ENCODE measurements at places on chromosomes 3 and 15.

DNA sequence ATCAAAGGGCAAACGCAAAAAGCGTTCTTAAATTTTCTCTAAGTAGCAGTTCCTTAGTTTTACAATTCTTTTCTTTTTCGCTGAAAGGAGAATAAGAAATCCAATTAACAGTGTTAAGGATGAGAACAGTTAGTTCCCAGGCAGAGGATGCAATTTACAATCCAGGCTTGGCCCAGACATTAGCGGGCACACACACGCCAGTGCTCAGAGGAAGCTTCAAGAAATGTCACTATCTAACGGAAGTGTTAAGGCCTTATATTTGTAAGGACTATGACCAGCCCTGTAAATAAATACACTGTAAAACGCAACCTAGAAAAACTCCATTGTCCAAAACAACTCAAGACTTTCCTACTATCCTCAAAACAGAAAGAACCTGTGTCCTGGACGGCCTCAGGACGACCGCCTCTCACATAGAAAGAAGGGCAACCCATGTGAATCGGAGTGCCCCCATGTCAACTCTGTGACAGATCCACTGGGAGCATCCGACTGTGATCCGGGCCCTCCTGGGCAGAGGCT is 1.3 kb downstream of the ACAP2 start:
- DNase-seq: no peak

DNA sequence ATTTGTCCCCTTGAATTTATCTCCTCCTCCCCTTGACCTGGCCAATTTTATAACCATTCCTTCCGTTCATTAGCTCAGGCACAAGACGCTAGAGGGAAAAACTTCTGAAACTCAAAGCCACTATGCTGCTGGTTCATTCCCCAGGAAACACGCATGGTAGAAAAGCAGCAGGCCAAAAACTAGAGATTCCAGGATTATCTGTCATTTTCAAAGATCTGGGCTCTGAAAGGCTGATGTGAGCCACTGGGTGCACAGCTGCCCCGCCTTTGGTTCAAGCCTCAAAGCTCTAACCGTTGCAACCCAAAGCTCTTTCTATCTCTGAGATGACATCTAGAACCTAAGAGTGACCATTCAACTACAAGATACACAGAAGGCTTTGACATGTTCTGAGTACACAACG is 6.1 kb downstream of the ANP32A start:
- no peak for DNase-seq

DNA sequence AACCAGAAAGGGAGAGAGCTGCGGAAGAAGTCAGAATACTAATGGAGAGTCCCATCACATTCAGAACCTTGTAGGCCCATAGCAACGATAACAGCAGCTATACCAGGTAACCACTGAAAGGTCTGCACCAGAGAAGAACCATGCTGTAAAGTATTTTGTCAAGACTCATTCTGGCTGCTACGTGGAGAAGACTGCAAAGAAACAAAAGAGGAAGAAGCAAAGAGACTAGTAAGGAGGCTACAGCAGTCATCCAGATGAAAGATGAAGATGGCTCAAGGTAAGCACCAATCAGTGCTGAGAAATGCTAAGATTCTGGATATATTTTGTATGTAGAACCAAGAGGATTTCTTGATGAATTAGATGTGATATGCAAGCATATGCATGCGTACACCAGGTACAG is 39.6 kb downstream of the ACAP2 start:
- no peak for DNase-seq

GRCh38 chr3:137131081-137131480 is 173.3 kb downstream of the IL20RB start:
- DNase-seq: no peak

DNA sequence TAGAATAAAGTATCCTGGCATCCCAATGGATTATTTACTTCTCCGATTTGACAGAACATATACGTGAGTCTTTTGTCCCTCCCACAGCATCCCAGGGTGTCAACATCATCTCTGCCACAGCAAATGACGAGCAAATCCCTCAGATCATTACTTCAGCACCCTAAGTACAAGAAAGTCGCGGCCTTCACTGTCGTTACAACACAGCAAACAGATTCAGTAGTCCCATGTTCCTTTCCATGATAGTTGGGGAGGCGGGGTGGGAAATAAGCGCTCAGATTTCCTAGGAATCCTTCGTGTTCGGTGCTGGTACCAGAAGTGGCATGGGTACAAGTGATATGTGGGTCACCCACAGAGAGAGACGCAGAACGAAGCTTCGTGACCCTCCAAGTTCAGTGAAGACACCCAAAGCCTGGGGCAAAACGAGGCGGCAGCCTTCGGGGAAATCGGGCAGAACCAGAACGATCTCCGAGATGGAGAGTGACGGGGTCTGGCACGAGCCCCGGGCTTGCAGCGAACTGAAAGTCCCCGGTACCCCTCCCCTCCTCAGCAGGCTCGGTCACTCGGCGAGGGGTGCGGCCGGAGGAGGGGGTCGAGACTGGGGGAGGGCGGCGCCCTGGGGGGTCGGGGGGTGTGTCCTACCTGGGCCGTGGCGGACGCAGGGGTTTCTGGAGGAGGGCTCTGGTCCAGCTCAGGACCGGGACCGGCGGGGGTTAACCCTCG is 619 bp downstream of the TTBK2 start:
- peak; percentile 14 for DNase-seq

- no peak for DNase-seq
Observed at GRCh38 chr15:95105229-95105628, 873.9 kb downstream of the MCTP2 start.

DNA sequence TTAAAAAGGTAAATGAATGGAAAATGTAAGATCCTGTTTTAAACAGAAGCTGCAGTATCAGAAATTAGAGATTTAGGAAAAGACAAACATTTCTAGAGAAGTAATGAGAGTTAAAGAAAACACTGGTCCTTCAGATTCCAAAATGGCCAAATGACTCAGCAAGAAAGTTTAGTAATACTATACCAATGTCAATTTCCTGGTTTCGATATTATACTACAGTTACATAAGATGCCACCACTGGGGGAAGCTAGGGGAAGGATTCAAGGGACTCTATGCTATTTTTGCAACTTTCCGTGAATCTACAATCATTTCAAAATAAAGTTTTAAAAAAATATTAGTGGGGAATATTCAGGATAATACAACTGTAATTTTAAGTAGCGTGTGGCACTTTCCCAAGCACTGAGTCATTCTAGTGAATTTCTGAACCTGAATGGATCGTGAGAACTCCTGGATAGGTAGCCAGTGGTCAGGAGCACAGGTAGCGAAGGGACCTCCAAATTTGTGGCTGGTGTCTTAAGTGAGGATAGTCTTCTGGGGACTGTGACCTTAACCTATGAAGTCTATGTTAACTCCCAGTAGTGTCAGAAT is 37.6 kb downstream of the TMCC1 start:
- DNase-seq: no peak

DNA sequence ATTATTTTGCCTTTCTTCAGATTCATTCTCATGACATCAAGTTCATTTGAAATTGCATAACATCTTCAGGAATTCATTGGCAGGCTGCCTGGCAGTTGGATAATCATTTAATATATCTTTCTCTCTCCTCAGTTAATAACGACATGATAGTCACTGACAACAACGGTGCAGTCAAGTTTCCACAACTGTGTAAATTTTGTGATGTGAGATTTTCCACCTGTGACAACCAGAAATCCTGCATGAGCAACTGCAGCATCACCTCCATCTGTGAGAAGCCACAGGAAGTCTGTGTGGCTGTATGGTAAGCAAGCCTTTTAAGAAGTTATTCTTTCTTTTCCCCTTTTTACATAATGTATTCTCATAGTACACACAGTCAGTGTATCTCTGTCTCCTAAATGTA is 38.2 kb downstream of the TGFBR2 start:
- no peak for DNase-seq

DNA sequence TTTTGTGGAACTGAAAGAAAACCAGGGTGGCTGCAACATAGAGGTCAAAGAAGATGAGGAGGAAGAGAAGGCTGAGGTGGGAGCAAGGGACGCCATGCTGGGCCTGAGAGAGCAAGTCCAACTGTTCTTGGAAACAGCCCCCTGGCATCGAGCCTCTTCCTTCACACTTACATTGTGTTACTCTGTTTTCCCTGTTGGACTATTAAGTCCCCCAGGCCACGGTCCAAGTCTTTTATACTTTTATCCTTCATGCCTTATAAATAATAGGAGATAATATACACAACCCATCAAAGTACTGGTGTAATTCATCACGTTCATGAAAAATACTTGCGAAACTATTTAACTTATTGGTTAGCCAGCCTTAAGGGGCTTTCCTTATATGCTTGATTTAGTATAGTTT is 79.3 kb downstream of the ATG7 start:
- DNase-seq: no peak

GRCh38 chr3:99882436-99883137 is 64.9 kb downstream of the CMSS1 start:
- DNase-seq: no peak

- DNase-seq: no peak
Observed at GRCh38 chr15:80418892-80419537, 14.8 kb downstream of the ARNT2 start.

DNA sequence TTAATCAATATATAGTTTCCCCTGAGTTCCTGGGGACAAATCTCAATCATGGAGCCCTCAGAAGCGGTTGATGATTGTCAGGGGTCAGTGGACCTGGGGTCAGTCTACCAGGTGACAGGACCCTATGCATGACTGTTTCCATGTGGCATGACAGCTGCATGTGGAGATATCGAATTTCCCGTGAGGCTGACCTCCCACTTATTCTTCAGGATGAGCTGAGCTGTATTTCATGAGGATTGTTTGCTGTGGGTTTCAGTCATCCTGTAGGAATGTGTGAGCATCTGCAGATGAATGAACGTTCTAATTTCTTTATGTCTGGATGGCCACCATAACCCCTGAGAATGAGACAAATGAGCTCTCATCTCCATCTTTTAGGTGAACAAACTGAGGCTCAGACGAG is 93.0 kb upstream of the HES1 start:
- no peak for DNase-seq

DNA sequence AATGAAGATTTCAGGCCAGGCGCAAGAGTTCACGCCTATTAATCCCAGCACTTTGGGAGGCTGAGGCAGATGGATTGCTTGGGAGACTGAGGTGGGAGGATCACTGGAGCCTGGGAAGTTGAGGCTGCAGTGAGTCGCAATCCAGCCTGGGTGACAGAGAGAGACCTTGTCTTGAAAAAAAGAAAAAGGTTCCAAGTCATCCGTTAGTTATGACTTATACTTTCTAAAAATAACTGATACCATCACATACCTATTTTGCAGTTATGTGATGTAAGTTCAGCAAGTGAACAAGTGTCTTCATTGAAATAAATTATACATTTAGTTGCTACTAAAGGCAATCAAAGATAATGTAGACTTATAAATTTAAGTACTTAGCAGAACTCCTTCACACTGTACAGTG is 22.1 kb downstream of the CLPX start:
- DNase-seq: no peak

DNA sequence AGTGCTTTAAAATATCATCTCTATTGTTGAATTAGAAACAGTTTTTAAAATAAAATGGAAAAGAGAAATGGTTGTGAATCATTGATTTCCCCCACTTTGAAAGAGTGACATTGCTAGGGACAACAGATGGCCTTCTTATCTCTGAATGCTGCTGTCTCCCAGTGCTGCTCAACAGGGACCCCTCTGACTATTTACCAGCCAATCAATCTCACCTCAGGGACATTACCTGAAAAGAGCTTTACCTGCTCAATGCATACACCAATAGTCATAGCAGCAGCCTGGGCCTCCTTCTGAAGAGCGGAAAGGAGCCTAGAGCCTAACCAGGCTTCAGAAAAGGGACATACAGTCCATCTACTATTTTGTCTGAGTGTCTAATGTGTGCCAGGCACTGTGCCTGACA is 162.8 kb downstream of the CGGBP1 start:
- no peak for DNase-seq

GRCh38 chr3:187737368-187738070 is 7.7 kb downstream of the BCL6 start:
- no peak for DNase-seq

DNA sequence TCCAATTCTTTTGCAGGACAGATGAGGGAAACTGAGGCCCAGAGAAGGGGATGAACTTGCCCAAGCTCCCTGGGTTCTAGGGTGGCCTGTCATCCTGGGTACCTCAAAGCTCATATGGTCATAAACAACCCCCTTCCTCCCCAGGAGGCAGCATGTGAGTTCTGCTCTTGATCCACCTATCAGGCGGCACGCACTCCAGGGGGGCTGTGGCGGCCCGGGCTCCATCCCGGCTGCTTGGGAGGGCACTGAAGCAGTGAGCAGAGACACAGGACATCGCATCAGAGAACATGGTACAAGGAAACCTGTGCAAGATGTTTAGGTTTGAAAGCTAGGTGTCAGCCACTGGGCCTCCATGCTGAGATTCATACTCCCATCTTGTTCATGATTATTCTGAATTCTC is 34.2 kb downstream of the CPN2 start:
- no peak for DNase-seq

GRCh38 chr3:120614765-120615164 is 18.6 kb downstream of the NDUFB4 start:
- DNase-seq: no peak

GRCh38 chr3:13078163-13078905 is 5.1 kb upstream of the IQSEC1 start:
- DNase-seq: no peak

DNA sequence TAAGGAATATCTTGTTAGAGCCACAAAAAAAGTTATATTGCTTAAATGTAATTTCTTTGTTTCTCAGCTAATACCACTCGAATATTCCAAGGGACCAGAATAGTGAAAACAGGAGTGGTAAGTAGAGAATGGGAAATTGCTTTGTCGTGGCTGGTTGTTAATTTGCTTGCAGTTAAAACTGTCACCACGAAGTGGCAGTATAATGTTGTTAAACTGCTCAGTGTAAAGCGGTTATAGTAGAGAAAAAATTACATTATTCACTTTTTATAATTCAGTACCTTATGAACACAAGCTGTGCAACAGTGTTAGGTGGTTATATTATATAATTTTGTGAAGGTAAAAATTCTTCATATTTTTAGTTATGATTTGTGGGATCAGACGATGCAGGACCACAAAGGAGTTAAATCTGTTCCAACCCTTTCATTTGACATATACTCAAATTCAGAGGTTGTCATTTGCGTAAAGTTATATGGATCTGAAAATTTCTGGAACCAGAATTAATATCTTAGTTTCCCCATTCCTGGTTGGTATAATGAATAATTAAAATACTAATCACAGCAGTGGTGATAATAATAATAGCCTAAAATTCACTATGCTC is 171.8 kb downstream of the FEZF2 start:
- DNase-seq: no peak

DNA sequence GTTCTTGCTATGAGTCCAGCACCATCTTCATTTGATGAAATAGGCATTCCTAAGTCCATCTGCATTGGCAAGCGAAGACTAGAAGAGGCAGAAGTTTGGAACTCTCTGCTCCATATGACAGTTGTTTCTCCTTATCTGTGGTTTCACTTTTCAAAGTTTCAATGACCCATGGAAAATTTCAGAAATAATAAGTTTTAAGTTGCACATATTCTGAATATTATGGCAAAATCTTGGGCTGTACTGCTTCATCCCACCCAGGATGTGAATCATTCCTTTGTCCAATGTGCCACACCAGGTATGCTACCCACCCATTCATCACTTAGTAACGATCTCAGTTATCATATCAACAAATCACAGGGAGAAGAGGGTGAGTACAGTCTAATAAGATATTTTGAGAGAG is 647.9 kb downstream of the GRM7 start:
- DNase-seq: no peak

GRCh38 chr3:139588450-139588849 is 48.9 kb upstream of the RBP1 start:
- DNase-seq: no peak
